ENCODE measurements at places on chromosomes 4 and X.

- DNase-seq, result no peak
These were observed 7.0 kb upstream of the CLDN24 start for GRCh38 chr4:183329244-183329643.

GRCh38 chr4:125986307-125986706 lies 671.6 kb downstream of the FAT4 start:
- no peak for DNase-seq

DNA sequence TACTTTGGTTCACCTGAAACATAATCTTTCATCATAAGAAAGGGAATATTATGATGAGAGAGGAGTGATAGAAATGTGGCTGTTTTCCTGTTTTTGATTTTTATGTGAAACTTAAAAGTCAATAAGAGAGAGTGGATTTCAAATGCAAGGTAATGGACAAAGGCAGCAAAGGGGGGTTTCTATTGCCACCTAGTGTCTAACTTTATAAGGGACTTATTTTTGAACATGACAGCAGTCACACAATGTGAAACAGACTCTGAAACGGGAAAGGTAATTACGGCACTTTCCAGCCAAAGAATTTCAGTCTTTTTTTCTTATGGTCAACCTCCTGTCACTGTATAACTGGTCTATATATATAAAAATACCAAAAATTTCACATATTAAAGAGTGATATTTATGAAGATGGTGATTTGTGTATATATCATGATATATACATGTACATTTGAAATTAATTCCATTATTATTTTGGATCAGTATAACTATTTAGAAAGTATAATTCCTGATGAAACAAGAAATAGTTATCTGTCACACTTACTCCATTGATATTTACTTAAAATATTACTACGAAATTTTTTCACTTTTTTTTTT lies 127.1 kb downstream of the FBXO8 start:
- DNase-seq, result no peak

DNA sequence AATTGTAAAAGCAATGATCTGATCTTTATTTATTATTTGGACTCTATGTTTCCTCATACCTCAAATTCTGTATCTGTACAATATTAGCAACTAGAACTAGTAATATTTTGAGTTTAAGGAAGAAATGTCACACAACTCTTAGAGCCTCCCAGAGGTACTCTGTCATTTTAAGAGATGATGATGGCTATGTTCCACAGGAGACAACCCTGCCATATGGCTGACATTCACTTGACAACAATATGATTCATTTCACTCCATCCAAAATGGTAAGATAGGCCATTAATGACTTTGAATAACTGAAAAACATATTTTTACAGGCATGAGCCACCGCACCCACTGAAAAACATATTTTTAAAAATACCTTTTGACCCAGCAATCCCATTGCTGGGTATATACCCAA lies 190.3 kb downstream of the MAML3 start:
- DNase-seq, result no peak

DNA sequence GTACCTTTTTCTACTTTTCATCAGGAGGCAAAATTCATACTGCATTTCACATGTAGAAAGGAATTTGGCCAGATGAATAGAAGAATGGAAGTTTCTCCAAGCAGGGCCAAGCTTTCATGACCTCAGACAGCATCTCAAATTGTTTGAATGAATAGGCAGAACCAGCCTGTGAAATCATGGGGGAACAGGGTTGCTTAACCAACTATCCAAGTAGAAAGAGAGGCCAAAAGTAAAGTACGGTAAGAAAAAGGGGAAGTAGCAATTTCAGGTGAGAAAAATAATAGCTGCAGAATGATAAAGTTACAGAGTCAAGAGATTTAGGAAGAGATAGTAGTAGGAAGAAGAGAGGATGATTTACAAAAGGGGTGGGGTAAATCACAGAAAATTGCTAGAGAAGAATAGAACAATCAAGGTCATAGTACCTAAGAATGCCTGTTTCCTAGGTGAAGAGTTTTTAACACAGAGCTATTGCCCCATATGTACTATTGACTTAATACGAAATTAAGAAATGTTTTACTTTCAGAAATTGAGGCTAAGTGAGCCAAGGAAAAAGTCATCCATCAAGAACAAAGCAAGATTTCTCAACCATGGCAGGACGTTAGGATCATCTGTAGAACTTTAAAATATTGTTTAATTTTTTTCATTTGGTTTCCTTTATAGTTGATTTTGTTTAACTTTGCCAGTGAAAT lies 177.1 kb upstream of the TET2 start:
- no peak for DNase-seq

- DNase-seq, result no peak
These were observed 16.2 kb downstream of the PRKX start for GRCh38 chrX:3697220-3697684.

DNA sequence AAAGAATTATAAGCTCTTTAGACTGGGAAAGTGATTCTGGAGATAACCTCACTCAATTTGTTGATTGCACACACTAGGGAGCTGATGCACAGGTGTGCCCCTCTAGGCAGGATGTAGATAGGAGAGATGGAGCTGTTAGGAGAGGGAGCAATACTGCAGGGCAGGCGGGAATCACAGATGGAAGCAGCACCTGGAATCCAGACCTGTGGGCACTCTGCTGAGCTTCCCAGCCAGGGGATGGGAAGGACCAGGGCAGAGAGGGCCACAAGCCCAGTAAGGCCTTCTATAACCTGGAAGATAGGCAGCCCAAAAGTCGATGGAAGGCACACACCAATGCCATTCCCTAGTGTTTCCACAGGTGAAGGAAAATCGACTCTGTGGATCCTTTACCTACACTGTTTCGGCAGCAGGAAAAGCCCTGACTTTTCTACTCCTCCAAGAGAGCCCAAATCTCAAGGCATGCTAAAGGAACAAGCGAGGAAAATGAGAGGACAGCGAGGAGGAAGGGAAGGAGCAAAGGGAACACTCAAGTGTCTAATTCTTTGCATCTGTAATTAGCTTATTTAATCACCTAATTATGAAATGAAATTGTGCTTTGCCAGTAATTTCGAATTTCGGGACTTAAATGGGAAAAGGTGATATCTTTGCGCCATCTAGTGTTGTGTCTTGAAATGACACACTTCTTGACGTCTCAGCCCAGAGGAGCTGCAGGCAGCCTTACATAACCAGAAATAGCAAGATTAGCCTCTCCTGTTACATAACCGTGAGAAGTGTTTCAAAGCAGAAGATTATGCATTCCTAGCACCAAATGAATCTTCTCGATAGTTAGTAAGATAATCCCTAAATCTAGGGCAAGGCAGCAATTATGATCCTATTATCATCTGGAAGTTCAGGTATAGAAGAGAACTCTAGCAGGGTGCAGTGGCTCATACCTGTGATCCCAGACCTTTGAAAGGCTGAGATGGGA lies 31.0 kb upstream of the TLR3 start:
- DNase-seq, result no peak

DNA sequence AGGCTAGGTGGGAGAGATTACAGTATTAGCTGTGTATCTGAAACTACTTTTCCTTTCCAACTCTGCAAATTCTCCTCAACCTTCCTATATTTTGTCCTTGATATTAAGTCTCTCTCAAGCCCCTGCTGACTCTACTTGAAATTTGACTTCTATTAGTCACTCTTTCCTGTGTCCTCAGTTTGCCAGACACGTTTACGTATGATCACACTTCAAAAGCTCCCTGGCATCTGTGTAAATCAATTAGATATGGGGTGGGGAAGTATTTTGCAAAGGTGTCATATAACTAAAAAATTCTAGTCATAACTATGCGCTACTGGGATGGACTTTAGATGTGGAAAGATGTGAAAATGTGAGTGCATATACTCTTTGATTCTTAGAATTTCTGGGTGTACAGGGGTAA lies 67.4 kb upstream of the ARHGAP24 start:
- no peak for DNase-seq

GRCh38 chr4:34271479-34272355 lies 1972.6 kb downstream of the ARAP2 start:
- DNase-seq, result no peak

DNA sequence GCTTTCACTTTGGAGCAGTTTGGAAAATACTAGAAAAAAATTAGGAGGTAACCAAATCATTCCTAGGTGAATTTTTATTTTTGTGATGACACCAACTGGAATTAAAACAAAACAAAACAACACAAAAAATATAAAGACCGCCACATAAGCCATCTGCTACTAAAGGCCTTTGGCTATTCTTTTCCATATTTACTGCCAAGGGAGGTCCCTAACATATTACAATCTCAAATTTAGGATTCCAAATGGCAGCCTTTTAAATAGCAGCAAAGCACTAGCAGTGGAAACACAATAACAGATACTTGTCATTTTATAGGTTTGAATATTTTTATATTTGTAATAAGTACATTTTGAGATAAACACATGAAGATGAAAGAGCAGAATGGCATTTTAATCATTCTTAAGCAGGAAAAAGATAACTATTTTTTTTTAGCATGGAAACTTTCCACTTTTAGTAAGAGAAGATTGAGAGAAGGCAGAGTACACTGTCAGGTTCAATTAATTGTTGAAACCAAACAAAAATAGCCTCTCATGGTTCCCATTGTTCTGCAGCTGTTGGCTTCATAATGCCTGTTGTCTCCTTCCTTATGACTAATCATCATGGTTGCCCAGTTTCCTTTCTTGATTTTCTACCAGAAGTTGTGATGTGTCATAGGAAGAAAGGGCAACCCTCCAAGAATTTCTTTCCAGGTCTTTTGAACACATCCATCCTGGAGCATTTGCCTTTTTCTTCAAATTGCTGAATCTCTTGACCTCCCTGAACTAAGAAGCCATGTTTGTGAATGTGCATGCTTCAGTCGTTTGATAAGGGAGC lies 219.0 kb upstream of the EMCN start:
- no peak for DNase-seq

DNA sequence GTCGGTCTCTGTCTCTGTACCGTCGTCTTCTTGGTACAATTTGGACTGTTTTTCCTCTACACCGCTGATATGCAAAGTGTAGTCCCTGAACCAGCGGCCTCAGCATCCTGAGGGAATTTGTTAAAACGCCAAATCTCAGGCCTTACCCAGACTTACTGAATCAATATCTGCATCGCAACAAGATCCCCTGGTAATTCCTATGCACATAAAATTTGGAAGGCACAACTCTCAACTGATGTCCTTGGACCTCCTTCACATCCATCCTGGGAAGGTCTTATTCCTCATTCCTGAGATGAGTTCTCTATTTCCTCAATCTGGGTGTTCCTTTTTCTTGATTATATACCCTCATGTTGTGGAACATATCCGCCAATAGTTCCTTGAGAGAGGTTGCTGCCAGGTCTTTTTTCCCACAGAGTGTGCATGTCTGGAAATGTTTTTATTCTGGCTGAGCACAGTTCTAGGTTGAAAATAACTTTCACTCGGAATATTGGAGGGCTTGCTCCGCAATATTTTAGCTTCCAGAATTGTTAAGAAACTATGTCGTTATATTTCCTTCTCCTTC lies 738 bp upstream of the HPF1 start:
- DNase-seq, result no peak

DNA sequence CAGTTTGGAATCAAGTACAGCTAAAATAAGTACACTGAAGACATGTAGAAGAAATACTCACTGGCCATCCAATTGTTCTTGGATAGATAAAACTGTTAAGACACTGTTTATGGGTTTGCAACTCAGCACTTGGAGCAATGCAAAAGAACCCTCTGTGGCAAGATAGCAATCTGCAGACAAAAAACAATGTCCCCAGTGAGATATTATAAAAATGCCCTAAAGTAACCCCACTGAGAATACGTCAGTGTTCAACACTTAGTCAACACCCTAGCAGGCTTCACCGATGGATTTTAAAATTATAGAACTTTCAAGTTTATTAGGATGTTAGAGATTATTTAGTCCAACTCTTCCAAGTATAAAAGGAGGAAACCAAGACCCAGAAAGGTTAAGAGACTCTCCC lies 47.5 kb upstream of the NDP start:
- no peak for DNase-seq

DNA sequence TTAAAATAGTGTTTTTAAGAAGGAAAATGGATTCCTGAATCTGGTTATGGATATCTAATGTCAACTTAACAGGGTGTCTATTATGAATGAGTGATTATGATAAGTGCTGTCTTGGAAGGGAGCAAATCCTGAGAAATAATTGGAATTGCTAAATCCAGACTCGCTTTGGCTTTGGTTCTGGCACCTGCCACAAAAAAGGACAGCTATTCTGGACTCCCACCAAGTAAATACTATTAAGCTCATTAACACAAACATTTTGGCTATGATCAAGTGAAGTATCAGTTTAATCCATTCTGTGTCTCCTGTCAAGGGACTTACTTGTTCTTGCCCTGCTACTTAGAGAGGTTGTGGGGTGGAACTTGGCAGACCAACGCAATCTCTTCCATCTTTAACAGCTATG lies 403.7 kb downstream of the CENPC start:
- DNase-seq, result no peak

- DNase-seq, result no peak
These were observed 10.0 kb downstream of the HTRA3 start for GRCh38 chr4:8279321-8280157.

GRCh38 chrX:150446995-150447394 lies 83.9 kb downstream of the MAMLD1 start:
- DNase-seq, result no peak

GRCh38 chr4:143313521-143313920 lies 23.2 kb upstream of the GAB1 start:
- DNase-seq, result no peak

- no peak for DNase-seq
These were observed 1.2 kb downstream of the ELF2 start for GRCh38 chr4:139175646-139176301.

DNA sequence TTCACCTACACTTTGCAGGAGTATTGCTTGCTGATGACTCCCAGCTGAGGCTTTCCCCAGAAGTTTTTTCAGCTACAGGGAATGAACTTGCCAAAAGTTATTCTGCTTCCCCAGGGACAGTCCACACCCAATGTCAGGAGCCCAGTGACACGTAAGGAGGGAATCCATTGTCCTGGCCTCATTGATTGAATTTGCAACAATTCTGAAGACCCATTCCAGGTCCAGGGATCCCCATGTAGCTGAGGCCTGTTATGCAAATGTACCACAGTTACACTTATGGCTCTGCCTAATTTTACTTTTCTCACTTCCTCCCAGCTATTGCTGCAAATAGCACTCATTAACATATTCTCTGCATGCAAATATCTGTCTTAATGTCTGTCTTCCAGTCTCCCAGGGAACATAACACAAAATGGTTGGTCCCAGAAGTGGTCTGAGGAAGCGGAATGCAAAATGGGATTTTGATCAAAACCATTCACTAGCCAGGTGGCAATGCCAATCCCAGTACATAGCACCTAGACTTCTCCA lies 113.7 kb upstream of the ACTRT1 start:
- DNase-seq, result no peak

DNA sequence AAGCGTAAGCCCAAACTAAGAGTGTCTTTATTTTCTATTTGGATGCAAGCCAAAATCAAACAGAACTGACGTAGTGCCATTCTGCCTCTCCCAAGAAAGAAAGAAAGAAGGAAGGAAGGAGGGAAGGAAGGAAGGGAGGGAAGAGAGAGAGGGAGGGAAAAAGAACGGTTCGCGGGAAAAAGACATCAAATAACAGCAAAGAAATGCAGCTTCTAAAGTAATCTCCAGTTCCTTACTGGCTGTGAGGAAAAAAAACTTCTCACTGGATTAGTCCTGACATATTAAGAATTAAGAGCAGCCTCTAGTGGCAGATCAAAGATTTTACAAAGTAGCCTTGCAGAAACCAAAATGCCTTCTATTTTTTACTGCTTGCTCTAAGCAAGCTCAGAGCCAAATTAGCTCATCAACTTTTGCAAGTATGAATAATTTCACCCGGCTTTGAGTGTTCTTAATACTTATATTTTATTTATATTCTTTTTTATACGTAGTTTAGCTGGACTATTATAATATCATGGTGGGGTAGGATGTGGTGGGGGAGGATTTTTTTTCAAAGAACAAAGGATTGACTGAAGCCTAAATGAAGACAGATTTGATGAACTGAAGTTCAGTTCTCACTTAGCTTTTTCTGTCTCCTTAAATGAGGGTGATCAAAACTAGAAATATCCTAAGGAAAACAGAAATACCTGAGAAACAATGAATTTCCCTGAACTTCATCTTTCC lies 36.6 kb downstream of the PITX2 start:
- no peak for DNase-seq

Measured in stimulated activated CD8-positive, alpha-beta memory T cell treated with anti-CD3 and anti-CD28 coated beads, Interleukin-7, amount 100 ng/mL, for 24 hours (primary cell).